ENCODE measurements at places on chromosomes 5 and 9. TPM values are rescaled to one million over a fixed set of nuclear protein-coding genes. Genes with fewer than 3 reads are reported as not detected.
A peak's percentile ranks its signal among the peaks of the same experiment; 100 is the strongest.

GRCh38 chr5:55691265-55692105 lies 20.6 kb downstream of the SLC38A9 start:
- peak; percentile 37 for DNase-seq

- no peak for DNase-seq
Observed at GRCh38 chr9:94825611-94825958, 99.1 kb downstream of the AOPEP start.

- DNase-seq = peak; percentile 11
Observed at GRCh38 chr5:110753600-110753999, 14.8 kb downstream of the SLC25A46 start.

Gene OCLN
- polyA plus RNA-seq = 3.1 TPM

Gene TUSC1
- polyA plus RNA-seq = 4.9 TPM

DNA sequence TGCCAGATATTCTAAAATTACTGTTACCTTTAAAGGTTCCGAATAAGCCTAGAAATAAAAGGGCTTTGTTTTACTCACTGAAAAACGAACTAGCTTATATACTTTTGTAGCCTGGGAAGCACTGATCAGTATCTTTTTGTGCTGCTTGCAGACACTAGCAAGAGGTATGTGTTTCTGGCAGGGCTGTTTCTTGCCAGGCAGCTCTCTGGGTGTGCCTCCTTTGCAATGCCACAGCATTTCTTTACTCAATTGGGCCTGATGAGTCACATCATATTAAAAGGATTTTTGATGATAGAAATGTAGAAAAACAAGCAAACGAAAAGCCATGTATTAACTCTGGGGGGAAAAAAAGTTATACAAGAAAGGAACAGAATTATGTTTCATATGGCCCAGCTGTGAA lies 35.6 kb downstream of the CD180 start:
- DNase-seq = peak; percentile 75

DNA sequence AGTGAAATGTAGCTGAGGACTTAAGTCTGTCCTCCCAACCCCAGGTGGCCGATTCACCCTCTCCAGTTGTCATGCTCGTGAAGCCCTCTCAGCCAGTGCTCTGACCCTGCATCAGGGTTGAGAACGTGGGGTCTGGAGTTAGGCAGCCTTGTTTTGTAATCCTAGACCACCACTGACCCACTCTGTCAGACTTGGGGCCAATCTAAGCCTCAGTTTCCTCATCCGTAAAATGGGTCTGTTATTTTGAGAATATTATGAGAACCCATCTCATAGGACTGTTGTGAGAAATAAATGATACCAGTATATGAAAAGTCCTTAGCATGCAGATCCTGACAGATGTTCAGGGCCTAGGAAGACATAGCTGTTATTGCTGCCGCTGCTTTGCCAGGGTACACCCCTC lies 37.1 kb downstream of the CYFIP2 start:
- DNase-seq = no peak

- no peak for DNase-seq
Observed at GRCh38 chr5:17831279-17831678, 197.0 kb downstream of the TAF11L14 start.

- no peak for DNase-seq
Observed at GRCh38 chr9:98584059-98584458, 124.7 kb downstream of the GABBR2 start.

DNA sequence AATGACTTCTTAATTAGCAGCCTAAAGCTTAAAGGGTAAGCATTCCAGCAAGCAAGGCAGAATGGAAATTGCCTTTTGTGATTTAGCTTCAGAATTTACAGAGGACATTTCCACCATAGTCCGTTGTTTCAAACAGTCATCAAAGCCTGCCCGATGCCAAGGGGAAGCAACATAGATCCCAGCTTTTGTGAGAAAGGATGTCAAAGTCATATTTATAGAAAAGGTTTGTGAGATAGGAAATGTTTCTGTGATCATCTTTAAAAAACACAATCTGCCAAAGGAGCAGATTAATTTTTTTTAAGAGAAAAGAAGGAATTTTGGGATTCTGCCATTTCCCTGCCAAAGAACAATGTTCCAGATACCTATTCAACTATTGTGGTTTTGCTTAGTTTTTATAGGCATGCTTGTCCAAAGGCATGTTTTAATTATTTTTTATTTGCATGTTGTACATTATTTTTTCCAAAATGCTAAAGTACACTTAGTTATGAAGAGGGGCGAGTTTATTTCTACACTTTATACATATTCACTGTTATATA lies 346.9 kb downstream of the ZNF608 start:
- DNase-seq = no peak

- no peak for DNase-seq
Observed at GRCh38 chr9:137575364-137575715, 3.4 kb downstream of the DPH7 start.

Gene HACD4
- polyA plus RNA-seq = 27.1 TPM

Gene KIF4B
- 0.01 TPM for polyA plus RNA-seq

DNA sequence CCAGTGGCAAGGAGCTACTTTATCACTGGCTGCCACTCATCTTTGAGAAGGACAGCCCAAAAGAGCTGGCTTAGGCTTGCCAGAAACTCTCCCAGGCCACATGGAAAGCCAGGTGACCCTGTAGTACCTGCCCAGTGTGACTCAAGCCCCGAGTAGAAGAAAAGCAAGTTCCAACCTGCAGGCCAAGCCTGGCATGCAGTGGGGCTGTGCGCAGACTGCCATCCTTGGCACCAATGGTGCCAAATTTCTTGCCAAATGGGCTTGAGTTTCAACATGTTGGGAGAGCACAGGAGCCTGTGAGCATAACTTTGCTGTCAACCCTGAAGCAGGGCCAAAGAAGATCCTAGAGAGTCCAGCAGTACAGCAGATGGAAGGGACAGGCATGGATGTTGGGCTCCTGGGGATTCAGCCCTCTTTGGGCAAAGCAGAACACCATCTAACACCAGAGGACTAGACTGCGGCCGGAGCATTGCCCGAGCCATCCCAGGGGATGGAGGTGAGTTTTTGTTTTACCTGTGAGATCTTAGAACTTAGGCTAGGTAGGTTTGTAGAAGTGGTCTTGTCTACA lies 27.3 kb upstream of the SHB start:
- DNase-seq = no peak

Gene CCDC127
- 4.8 TPM for polyA plus RNA-seq
